RKO (cell line): ENCODE measurements at places on chromosomes 1 and 21.

GRCh38 chr1:12343823-12344487, 114.1 kb downstream of the VPS13D start:
- no peak for DNase-seq

- DNase-seq = no peak
Measured at GRCh38 chr1:78447086-78447485, 43.7 kb upstream of the PTGFR start.

- DNase-seq = no peak
Measured at GRCh38 chr1:1703796-1704195, 11.2 kb upstream of the SLC35E2B start.

- no peak for DNase-seq
Measured at GRCh38 chr21:46081022-46081861, 16.7 kb upstream of the COL6A2 start.

GRCh38 chr1:203673550-203674411, 47.1 kb downstream of the ATP2B4 start:
- peak; percentile 96 for DNase-seq
